Femur (tissue), 1 donor: ENCODE measurements at places on chromosomes 5 and 9.
A peak's percentile ranks its signal among the peaks of the same experiment; 100 is the strongest.

DNA sequence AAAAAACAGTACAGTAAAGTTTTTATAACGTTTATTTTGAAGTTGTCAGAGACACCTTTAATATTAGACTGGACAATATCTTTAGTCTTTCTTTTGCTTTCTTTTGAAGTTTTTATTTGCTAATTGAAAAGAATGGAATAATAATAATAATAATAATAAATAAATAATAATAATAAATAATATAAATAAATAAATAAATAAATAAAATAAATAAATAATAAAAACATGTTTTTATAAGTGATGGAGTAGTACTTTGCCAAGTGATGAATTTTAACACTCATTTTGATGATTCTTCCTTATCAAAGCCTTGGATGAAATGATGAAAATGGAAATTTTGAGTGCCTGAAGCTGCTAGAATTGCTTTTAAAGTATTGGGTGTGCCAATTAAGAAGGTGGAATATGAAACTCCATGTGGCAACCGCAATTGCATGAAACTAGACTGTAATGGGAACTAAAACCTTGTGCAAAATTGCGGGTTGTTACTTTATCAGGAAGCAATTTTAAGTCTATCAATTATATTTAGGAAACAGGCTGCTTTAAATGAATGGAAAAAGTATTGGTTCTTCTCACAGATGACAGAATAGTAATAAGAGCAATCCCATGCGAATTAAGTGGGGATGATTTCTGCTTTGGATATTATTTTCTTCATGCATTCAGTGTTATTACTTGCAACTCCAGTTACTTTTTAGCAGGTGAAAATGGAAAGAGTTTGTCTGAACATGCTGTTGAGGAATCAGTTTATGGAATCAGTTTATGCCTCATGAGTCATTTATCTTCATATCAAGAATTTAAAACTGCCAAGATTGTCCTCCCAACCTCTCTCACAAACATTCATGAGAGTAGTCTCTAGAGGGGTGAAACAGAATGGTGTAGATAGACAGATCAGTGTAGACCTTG is 4.6 kb downstream of the ANXA1 start:
- DNase-seq, result no peak

- DNase-seq, result no peak
Measured at GRCh38 chr5:123813937-123814624, 302.1 kb downstream of the CSNK1G3 start.

- no peak for DNase-seq
Measured at GRCh38 chr5:149262315-149262714, 9.3 kb upstream of the AFAP1L1 start.

GRCh38 chr5:150112201-150113046 is 26.1 kb upstream of the CSF1R start:
- DNase-seq, result peak; percentile 64

DNA sequence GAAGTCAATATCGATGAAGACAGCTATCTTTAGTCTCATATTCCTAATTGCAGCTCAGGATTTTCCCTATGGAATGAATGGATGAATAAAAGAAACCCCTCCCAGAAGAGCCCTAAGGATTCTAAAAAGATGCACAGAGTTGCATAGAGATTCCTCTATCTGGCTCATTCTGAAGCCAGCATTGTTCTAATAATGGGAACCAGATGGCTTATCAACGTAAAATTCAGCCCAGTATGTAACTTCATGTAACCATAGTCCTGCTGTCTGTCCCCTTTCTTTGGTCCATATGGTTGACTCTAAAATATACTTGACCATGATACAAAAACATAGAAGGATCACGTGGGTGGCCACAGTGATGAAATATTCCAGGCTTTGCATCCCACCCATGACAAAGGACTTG is 508.6 kb downstream of the RASEF start:
- no peak for DNase-seq

DNA sequence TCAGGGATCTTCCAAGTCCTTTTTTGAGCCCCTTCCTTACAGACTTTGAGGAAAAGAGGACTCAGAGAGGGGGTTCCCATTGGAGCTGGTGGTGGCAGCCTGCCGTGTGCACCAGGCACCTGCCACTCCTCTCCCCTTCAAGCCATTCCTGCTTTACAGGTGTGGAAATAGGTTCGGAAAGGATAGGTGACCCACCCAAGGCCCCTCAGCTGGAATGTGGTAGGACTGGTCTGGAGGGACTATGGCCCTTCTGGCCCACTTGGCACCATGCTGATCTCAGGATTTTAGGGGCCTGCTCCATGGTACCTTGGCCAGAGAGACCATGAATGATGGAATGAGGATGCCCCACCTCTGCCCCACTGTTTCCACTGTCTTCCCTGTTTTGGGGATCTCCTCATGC is 1.4 kb downstream of the GALNT12 start:
- DNase-seq, result no peak

DNA sequence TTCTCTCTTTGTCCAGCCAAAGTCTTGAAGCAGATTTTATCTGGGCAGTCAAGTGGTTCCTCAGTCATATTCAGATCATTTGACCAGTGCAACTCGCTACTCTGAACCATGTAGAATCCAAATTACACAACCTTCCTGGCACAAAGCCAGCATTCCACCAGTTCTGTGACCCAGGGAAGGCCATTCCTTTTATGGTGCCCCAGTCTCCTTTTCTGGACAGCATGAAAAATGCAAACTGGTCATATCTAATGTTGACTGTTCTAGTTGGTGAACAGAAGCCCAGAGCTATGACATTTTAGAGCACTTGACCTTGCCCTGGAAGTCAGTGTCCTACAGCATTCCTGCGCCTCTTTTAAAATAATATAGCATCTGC is 364.6 kb downstream of the BRINP1 start:
- no peak for DNase-seq

DNA sequence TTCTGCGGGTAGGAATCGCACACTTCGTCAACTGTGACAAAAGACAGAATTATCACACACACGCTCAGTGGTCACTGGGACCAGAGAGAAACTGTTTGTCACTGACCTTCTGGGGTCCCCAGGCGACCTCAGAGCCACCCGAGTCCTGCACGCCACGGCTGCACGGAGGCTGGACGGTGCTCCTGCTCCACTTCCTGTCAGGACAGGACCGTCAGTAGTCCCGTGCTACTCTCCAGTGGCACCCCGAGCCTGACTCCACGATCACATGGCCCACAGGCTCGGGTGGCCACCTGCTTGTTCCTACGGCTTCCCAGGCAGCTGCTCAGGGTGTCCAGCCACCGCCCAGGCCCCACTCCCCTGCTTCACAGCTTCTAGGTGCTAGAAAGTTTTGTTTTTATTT is 17.9 kb downstream of the MRNIP start:
- DNase-seq, result no peak

DNA sequence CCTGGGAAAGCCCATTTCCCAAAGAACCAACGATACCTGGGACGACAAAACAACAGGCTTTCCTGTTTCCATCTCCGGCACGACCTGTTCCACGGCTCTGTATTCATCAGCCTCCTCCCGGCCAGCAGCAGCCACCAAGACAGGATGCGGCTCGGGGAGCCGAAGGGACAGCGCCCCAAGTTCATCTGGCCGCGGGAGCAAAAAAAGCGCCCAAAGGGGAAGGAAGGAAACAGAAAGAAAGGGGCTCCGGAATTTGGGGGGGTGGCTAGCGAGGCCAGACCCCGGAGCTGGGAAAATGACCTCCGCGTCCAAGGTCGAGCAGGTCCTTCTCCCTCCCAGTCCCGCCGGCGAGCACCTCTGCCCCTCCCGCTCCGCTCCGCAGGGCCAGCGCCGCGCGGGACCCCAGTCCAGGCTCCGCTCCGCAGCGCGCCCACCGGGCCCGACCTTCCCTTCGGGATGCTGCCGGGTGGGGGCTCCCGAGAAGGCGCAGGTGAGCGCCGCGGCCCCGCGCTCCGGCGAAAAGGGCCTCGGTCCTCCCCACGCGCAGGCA is 608 bp downstream of the ELOVL7 start:
- DNase-seq, result peak; percentile 22

DNA sequence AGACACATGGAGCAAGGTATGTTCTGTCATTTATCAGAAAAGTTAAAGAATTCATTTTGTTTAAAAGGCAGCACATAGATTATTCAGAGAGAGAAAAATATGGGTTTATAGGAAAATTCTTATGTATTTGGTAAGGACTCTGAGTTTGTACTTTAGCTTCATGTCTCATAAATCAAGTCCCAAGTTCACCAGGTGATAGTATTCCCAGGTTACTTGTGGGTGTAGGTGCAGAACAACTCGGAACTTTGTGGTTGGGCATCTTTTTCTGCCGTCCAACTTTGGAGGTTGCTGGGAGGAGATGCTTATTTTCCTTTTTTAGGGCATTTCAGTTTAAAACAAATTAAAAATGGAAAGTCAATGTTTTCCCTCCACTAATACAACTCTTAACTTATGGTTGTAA is 269.8 kb upstream of the DMRT1 start:
- no peak for DNase-seq

- no peak for DNase-seq
Measured at GRCh38 chr9:114235033-114235661, 79.8 kb downstream of the COL27A1 start.

GRCh38 chr5:78855026-78855425 is 130.1 kb downstream of the ARSB start:
- DNase-seq, result no peak

GRCh38 chr5:11468334-11469039 is 435.8 kb downstream of the CTNND2 start:
- no peak for DNase-seq

- DNase-seq, result no peak
Measured at GRCh38 chr5:51208296-51208695, 175.0 kb upstream of the ISL1 start.

DNA sequence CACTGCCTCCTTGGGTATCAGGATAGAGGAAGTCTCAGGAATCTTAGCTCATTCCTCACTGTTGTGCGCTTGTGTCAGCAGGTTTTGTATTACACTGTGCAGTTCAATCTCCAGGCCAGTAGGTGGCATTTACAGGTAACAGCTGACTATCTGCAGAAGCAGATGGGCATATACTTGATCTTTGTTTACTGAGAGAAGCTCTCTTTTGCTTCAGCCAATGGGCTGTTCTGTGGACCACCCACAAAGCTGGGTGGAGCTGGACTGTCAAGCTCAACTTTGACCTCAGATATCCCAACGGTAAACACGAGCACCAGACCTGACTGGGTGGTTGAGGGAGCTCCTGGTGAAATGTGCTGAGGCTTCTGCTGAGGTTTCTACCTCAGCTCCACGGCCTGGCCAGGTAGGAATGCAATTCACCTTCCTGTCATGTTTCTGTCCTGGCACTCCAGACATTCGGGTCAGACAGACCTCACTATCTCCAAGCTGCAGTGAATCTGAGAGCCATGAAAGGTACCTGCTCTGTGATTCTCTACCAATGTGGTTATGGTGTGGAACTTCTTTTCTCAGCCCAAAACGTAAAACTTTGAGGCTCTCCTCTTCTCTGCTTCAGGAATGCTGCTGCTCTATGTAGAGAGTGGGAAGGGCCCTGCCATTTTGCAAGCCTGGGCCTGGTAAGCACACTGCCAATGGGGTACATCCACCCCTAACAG is 167.9 kb upstream of the ACTBL2 start:
- DNase-seq, result no peak

GRCh38 chr5:170269579-170269978 is 28.0 kb downstream of the LCP2 start:
- DNase-seq, result no peak

DNA sequence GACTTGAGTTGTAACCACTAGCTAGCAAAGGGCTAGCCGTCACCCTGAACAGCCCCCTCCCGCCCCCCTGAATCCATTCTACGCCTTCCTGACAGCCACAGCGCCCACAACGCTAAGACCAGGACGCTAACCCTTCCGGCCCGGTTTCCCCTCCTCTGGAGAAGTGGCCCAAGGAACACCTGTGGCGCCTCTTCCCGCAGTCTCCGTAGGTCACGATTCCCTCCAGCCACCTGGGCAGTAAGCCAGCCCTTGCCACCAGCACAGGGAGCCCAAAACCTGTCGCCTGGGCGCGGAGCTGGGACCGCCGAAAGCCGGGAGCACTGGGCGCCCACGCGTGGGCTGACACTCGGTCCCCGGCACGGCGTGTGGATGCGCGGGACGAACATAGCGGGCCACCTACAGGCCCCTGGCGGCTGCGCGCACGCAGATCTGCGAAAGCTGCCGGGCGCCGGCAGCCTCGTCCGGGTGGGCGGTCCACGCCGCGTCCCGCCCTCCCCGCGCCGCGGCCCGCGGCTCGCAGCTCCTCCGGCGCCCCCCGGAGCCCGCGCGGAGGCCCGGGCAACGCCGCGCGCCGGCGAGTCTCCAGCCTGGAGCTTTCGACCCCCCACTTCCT is 596 bp downstream of the IRF1 start:
- DNase-seq, result peak; percentile 62

- DNase-seq, result no peak
Measured at GRCh38 chr5:54325610-54326311, 15.4 kb upstream of the ARL15 start.

GRCh38 chr5:142906863-142907671 is 136.9 kb downstream of the ARHGAP26 start:
- DNase-seq, result peak; percentile 76

GRCh38 chr9:35374910-35375309 is 115.0 kb upstream of the RUSC2 start:
- no peak for DNase-seq

DNA sequence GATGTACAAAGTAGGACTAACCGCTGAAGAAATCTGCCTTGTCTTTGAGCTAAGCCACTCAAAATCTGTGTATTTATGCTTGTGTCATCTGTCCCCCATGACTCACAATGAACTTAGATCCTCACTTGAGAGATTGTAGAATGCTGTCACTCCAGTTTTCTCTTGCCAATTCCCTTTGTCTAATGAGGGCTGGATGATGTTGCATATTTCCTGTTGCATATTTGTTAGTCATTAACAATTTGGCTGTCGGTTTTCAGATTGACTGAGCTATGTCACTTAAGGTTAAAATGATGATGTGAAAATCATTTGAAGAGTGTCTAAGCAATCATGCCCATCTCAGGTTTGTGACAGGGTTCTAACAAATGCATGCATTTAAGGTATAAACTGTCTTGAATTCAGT is 481.7 kb downstream of the CDH10 start:
- no peak for DNase-seq

DNA sequence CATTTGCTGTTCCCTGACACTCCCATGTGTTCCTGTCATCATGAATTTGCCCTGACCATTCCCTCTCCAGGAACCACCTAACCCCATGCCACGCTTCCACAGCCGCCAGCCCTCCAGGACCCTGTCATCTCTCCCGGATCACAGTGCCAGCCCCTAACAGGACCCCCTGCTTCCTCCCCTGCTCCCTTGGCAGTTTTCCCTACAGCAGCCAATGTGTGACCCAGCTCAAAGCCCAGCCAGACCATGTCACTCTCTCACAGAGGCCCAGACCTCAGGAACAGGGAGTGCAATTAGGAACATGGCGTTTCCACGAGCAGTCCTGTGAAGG is 8.1 kb downstream of the FOXE1 start:
- DNase-seq, result no peak

GRCh38 chr9:136791516-136792276 is 552 bp downstream of the TMEM141 start:
- DNase-seq, result peak; percentile 70

DNA sequence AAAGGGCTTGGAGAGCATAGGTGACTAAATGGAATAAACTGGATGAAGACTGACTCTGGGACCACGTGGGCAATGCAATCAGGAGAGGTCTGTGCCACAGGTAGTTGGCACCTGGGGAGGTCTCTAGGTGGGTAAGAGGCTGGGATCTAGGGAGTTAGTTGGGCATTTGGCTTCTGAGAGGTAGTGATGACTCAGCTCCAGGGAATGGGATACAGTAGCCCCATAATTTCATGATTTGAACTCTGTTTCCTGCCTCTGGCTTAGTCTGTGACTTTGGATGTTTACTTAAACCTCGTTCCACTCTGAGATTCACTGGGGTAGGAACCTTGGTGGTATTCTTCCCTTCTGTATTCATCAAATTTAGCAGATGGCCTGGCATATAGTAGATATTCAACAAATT is 240.8 kb downstream of the KIF4B start:
- no peak for DNase-seq
